ENCODE measurements at places on chromosomes 7 and 10.

- no peaks in the 10 kb centered on the region for H3K36me3 ChIP-seq
- H3K27me3 ChIP-seq: no peaks in the 10 kb centered on the region
- H3K27ac ChIP-seq: no peak overlapping the region
- H3K4me1 ChIP-seq: no peaks in the 10 kb centered on the region
Measured at GRCh38 chr7:22351329-22351692, 5.6 kb downstream of the RAPGEF5 start.

GRCh38 chr7:52311886-52312285, 723.5 kb upstream of the POM121L12 start:
- H3K4me1 ChIP-seq: no peaks in the 10 kb centered on the region
- H3K4me3 ChIP-seq: no peak overlapping the region
- no peaks in the 10 kb centered on the region for H3K36me3 ChIP-seq
- no peak for DNase-seq
- no peak overlapping the region for H3K27ac ChIP-seq

- H3K27me3 ChIP-seq: no peaks in the 10 kb centered on the region
- no peaks in the 10 kb centered on the region for H3K4me1 ChIP-seq
Measured at GRCh38 chr7:38229386-38229785, 44.0 kb downstream of the TARP start.

DNA sequence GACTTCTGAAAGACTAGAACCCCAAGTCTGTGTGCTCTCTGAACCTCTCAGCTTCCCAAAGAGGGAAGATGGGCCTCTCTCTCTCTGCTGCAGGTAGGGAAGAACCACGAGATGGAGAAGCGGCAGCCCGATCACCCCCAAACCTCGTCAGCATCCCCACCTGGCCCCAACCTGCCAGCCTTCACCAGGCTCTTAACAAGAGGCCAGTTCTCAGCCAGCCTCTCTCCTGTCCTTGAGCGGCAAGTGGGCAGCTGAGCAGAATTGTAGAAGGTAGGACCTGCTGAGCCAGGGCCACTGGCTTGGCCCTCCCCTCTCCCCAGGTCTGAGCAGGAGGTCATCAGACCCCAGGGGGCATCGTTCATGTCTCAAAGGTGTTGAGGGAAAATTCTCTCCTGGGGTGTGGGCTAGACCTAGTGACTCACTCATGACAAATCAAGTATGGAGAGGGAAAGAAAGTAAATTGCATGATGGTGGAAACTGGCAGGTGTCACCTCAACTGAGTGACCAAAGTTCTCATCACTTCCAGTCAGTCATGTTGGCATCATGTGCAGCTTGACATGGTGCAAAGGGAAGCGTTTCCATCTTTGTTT, 92.0 kb upstream of the GPR26 start:
- no peaks in the 10 kb centered on the region for H3K27me3 ChIP-seq
- H3K36me3 ChIP-seq: no peaks in the 10 kb centered on the region
- no peak for DNase-seq
- H3K4me1 ChIP-seq: no peaks in the 10 kb centered on the region
- no peak overlapping the region for H3K4me3 ChIP-seq

- H3K4me3 ChIP-seq: no peak overlapping the region
- peaks cover 27% of the 10 kb centered on the region for H3K36me3 ChIP-seq
- no peaks in the 10 kb centered on the region for H3K27me3 ChIP-seq
- no peak overlapping the region for H3K27ac ChIP-seq
- H3K4me1 ChIP-seq: no peaks in the 10 kb centered on the region
- DNase-seq: no peak
Measured at GRCh38 chr10:102001435-102002068, 54.4 kb downstream of the ARMH3 start.

GRCh38 chr7:23628370-23628769, 31.2 kb downstream of the CCDC126 start:
- H3K27ac ChIP-seq: no peak overlapping the region
- no peaks in the 10 kb centered on the region for H3K27me3 ChIP-seq
- no peaks in the 10 kb centered on the region for H3K36me3 ChIP-seq
- H3K4me3 ChIP-seq: no peak overlapping the region
- no peaks in the 10 kb centered on the region for H3K4me1 ChIP-seq
- DNase-seq: no peak
